GM23248 (cell line): ENCODE measurements at places on chromosomes 6 and 20.

GRCh38 chr20:63347081-63347741 is 13.9 kb downstream of the CHRNA4 start:
- no peak for DNase-seq

DNA sequence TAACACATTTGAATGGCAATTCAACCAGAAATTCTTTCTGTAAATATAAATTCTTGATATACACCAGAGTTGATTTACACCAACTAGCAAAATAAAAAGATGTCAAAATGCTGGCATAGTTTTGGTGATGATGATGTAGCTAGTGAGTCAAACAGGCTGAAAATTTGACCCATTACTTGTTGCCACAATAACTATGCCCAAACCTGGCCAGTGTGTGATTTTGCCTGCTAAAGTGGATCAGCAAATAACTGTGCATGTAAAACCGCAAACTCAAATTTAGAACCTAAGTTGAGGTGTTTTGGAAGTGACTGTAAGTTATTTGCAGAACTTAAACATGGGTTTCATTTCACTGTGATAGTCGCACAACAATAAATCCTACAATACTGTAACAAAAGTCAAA is 125.9 kb downstream of the KIF6 start:
- peak; percentile 49 for DNase-seq

- DNase-seq = peak; percentile 81
These were observed 46.3 kb downstream of the EZR start for GRCh38 chr6:158772851-158773371.

- DNase-seq = no peak
These were observed 306.6 kb upstream of the FKBP1C start for GRCh38 chr6:62904687-62905086.

DNA sequence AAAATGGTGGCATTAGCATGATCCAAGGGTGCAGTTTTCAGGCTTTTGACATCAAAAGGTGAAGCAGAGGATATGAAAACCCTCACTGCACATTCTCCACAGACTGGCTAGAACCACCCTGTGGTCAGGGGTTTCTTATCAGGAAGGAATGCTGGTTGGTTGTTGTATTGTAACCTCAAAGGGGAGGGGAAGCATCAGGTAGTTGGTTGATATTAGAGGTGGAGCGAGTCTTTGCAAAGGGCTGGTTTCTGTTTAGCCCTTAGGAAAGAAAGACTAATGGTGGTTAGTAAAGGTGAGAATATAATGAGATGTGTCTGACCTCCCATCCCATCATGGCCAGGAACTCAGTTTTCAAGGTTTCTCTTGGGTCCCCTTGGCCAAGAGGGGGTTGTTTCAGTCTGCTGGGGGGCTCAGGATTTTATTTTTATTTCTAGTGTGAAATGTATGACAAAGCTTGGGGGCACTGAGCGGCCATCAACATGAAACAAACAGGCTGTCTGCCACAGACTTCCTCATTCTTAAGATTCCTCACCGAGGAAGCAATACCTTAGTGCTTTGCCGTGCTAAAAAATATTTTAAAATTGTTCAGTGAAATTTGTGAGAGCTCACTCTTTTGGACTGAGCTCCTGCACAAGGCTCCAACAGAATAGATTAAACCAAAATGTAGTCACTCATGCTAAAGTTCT is 47.5 kb upstream of the PROKR2 start:
- DNase-seq = no peak

DNA sequence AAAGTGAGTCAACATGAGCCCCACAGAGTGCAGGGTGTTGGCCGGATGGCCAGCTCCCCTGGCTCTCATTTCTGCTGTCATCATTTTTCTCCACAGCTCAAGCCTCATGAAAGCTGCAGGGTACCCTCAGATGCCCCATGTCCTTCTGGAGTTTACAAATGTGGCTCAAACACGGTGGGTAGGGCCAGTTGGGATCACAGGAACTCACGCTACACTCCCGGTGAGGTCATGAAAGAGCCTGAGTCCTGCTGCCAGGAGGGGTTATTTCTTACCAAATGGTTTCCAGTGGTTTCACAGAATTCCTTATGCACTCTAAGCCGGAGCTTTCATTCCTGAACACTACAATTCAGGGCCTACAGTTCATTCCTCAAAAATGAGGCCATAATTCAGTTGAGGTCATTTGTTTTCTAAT is 78.7 kb downstream of the TMEM170B start:
- DNase-seq = peak; percentile 96

GRCh38 chr6:158150701-158151100 is 17.4 kb downstream of the SERAC1 start:
- peak; percentile 23 for DNase-seq

GRCh38 chr6:13711733-13712598 is at the start of gene RANBP9:
Gene RANBP9 (minus strand): TSS chr6:13711835. CDS start chr6:13711505, 330 bp downstream.
- peak; percentile 96 for DNase-seq

- DNase-seq = no peak
These were observed 37.3 kb downstream of the SH3BGRL2 start for GRCh38 chr6:79668381-79668780.

DNA sequence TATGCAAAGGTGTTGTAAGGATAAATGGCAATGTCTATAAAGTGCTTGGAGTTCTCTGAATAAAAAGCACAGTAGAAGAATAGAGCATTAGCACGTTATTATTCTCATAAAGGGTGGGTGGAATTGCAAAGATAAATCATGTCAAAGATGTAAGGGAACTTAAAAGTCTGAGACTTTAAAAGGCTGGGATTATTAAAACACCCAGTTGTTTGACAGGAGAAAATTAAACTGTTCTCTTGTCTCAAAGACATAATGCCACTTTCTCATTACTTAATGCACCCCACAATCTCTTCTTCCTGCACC is 70.4 kb upstream of the PDE10A start:
- DNase-seq = no peak

GRCh38 chr6:50829049-50829448 is 10.4 kb downstream of the TFAP2B start:
- no peak for DNase-seq

DNA sequence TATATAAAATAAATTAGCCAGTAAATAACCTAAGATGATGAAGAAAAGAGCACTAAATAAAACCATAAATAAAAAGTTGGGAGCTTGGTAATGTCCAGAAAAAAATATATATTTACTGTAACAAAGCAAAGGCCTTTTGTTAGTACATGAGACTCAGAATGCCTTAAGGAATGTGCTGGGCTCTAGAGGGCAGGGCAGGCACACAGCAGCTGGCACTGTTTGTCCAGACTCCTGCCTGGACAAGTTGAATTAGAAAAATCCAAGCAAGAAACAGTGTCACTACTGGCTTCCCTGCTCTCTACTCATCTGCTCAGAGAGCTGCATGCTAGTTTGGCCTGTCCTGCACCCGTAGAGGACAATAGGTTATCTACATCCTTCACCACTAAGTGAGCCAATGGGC is 8.8 kb downstream of the DEFB129 start:
- peak; percentile 22 for DNase-seq

- peak; percentile 51 for DNase-seq
These were observed 995 bp downstream of the STK4 start for GRCh38 chr20:44967207-44967807.

- DNase-seq = peak; percentile 37
These were observed 61.9 kb upstream of the CARMIL1 start for GRCh38 chr6:25217302-25217701.

DNA sequence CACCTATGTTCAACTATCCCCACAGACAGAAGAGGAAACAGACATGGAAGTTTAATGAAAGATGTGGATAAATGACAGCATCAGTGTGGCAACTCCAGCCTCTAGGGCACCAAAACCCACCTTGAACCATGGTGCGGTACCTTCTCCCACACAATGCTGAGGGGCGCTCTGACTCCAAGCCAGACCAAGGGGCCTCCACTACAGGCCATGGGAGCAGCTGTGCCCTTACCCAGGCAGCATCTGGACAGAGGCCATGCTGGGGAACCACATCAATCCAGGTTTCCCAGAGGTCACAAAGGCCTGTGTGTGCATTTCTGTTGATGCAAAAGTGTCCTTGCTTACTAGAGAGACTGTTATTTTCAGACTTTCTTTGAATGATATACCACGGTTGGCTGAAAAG is 4.1 kb downstream of the PRR18 start:
- DNase-seq = no peak

GRCh38 chr6:50361641-50362331 is 312.1 kb upstream of the DEFB112 start:
- DNase-seq = no peak
